ENCODE measurements at places on chromosomes 16 and 17. TPM values are rescaled to one million over a fixed set of nuclear protein-coding genes. Genes with fewer than 3 reads are reported as not detected.
A peak's percentile ranks its signal among the peaks of the same experiment; 100 is the strongest.

- H3K4me1 ChIP-seq, result no peaks in the 10 kb centered on the region
- peaks cover 16% of the 10 kb centered on the region for H3K36me3 ChIP-seq
- no peak overlapping the region for H3K27ac ChIP-seq
- DNase-seq, result no peak
- no peaks in the 10 kb centered on the region for H3K27me3 ChIP-seq
- H3K4me3 ChIP-seq, result no peak overlapping the region
These were observed 295.3 kb downstream of the SLC39A11 start for GRCh38 chr17:72797142-72797541.

GRCh38 chr16:46582313-46582712, 38.9 kb downstream of the SHCBP1 start:
- H3K36me3 ChIP-seq, result peaks cover 10% of the 10 kb centered on the region
- H3K27me3 ChIP-seq, result no peaks in the 10 kb centered on the region
- H3K27ac ChIP-seq, result no peak overlapping the region
- no peak for DNase-seq
- H3K4me3 ChIP-seq, result no peak overlapping the region

DNA sequence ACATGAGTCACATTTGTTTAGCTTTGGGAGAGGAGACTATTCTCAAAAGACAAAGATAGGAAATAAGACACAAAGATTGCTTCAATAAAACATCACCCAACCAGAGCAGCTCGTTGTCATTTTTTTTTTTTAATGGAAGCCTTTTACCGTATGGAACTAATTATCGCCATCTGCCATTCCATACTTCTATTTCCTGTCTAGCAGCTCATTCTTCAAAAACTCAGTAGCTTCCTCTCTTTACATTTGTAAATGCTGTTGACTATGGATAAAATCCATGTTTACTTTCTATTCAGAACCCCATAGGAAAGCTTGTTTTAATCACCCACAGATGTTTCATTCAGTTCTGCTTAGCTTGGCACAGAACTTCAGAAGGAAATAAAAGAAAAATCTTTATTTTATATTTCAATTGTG, 110.0 kb upstream of the PSMD7 start:
- H3K4me3 ChIP-seq, result no peak overlapping the region
- H3K27me3 ChIP-seq, result no peaks in the 10 kb centered on the region
- H3K27ac ChIP-seq, result no peak overlapping the region
- no peak for DNase-seq
- H3K36me3 ChIP-seq, result no peaks in the 10 kb centered on the region

DNA sequence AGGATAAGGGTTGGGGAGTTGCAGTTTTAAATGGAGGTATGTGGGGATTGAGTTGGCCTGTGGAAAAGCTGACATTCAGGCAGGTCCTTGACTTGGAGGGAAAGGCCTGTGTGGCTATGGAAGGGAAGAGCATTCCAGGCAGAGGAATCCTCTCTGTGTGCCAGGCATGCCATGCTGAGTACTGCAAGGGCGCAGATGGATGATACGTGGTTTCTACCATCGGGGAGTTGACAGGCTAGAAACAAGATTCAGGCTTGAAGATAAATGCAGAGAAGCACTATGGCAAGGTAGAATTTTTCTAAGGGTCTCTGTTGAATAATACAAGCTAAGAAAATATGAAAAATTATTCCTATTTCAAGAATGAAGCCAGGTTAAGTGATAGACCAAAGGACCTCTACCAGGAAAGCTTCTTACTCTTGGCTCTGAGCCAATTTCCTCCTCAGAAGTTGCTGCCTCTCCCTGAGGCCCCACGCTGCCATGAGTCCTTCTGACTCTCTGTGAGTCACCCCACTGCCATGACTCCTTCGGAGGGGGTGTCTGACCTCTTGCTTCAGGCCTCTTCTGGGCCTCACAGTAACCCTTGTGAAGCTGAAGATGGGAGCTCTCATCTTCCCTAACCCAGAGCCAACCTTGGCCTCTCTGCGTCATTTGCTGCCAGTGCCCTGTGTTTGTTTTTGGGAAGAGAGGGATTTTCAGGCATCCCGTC, 75.8 kb downstream of the WNT3 start:
- H3K4me1 ChIP-seq, result no peaks in the 10 kb centered on the region
- no peak overlapping the region for H3K4me3 ChIP-seq
- H3K36me3 ChIP-seq, result peaks cover 9% of the 10 kb centered on the region
- H3K27me3 ChIP-seq, result no peaks in the 10 kb centered on the region
- DNase-seq, result no peak

DNA sequence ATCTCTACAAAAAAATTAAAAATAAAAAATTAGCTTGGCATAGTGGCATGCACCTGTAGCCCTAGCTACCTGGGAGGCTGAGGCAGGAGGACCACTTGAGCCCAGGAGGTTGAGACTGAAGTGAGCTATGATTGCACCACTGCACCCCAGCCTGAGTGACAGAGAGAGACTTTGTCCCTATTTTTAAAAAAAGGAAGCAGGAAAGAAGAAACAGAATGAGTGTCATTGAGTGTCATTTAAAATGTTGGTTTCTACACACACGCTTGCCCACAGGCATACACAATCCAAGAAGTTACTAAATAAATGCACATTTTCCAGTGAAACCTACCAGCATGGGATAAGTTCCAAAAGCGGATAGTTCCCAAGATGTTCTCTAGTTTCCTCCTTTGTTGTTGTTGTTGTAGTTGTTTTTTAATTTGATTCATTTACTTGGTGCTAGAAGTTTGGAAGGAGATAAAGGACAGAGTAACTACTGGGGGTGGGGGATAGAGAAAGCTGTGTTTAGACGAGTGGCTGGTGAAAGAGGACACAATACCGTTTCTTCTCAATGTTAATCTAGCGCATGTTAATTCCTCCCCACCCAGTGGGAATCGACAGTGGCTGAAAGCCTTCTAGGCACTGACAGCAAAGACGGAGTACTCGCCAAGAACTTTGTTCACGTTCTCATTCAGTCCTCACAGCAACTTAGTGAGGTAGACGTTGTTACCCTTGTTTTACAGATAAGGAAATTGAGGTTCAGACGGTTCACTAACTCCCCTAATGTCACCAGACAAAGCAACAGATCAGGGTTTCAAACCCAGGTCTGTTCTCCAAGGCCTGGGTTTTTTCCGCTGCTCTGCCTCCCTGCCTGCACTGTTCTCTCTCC, 17.3 kb downstream of the MRPS23 start:
- H3K4me1 ChIP-seq, result peaks cover 12% of the 10 kb centered on the region
- H3K36me3 ChIP-seq, result no peaks in the 10 kb centered on the region
- H3K27me3 ChIP-seq, result no peaks in the 10 kb centered on the region
- H3K27ac ChIP-seq, result peak overlapping the region; percentile 34

DNA sequence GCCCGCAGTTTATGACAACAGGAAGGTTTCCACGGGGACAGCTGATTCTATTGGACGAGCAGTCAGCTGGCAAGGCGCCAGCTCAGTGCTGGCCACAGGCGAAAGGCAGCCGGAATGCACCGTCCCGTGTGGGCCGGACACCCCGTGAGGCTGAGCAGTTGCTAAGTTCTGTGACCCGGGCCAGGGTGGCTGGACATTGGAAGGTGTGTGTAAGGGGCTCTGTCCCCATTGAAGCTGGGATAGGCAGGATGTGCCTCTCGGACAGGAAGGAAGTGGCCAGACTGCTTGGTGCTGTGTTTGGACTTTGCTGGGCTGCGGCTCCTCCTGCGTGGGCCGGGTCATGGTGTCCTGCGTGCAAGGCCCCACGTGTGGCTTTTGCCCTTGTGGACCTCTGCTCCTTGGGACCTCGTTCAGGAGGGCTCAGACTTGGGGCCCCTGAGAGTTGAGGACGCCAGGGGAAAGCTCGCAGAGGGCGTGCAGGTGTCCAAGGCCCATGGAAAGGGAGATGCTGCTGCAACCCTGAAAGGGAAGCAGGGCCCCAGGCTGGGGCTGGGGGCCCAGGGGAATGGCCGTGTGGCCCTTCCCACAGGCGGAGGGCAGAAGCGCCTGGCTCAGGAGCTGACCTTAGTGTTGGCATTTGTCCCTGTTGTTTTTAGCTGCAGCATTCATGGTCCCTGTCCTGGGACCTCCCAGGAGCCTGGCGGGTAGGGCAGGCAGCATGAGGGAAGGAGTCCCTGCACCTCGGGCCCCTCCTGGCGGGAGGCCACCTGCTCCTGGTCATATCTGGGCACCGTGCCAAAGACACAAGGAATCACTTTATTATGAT, 10.0 kb downstream of the BAIAP2 start:
- peaks cover 84% of the 10 kb centered on the region for H3K4me1 ChIP-seq
- DNase-seq, result peak; percentile 94
- H3K36me3 ChIP-seq, result no peaks in the 10 kb centered on the region
- peak overlapping the region; percentile 8 for H3K4me3 ChIP-seq
- H3K27me3 ChIP-seq, result no peaks in the 10 kb centered on the region
- peak overlapping the region; percentile 55 for H3K27ac ChIP-seq

DNA sequence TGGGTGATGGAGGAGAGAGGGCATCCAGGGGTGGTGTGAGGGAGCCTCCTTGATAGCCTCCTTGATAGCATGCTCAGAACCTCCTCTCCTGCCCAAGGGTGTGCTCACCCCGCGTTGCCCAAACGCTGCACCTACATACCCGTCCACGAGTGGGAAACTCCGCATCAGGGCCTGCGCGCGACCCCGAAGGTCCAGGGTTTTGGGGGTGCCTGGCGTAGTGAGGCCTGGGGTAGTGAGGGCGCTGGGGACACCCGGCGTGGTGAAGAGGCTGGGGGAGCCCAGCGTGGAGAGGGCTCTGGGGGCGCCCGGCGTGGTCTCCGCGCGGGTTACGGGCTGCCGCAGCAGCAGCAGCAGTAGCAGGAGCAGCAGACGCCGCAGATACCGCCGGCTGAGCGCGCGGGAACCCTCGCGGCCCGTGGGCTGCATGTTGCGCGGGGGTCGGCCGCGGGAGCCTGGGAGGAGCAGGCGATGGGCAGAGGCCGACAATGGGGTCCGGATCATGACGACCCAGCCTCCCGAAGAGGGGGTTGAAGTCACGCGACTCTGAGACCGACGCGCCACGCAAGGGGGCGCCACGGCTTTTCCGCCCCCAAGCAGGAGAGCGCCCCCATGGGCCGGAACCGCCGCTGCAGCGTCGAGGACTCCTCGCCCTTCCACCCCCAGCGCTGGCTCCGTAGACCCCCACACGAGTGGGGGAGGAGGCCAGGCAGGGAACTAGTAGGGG, at the start of gene DPEP3:
Gene DPEP3, minus strand, starts transcription at position 545 of the 724 bp plus-strand sequence. Its CDS starts 119 bp downstream, at position 426.
- H3K36me3 ChIP-seq, result no peaks in the 10 kb centered on the region
- H3K27me3 ChIP-seq, result peaks cover 6% of the 10 kb centered on the region
- no peak within 1 kb of the TSS for H3K4me3 ChIP-seq
- no peak within 1 kb of the TSS for H3K27ac ChIP-seq
- DNase-seq, result no peak

DNA sequence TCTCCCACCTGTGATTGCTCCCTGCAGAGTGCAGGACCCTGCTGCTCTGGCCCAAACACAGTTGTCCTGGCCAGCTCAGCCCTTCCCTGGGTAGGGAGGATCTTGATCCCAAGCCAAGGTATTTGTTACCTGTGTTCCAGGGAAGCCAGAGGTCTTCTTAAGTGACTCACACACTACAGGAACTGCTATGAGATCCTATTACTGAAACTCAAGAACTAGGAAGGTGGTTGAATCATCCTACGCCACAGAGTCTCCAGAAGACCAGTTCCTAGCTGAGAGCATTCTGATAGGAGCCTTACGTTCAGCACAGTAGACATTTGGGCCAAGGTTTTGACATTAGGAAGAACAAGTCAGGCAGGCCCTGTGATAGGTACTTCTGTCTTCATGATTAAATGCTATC, 12.0 kb downstream of the CHST6 start:
- H3K4me3 ChIP-seq, result no peak overlapping the region
- no peak for DNase-seq
- H3K27me3 ChIP-seq, result no peaks in the 10 kb centered on the region
- no peaks in the 10 kb centered on the region for H3K36me3 ChIP-seq
- peaks cover 8% of the 10 kb centered on the region for H3K4me1 ChIP-seq

- no peak overlapping the region for H3K27ac ChIP-seq
- no peaks in the 10 kb centered on the region for H3K27me3 ChIP-seq
- DNase-seq, result no peak
- peaks cover 74% of the 10 kb centered on the region for H3K36me3 ChIP-seq
These were observed 18.2 kb downstream of the HEATR6 start for GRCh38 chr17:60060474-60060873.

- peaks cover 65% of the 10 kb centered on the region for H3K4me1 ChIP-seq
- no peaks in the 10 kb centered on the region for H3K27me3 ChIP-seq
- H3K4me3 ChIP-seq, result peak overlapping the region; percentile 88
- no peak overlapping the region for H3K27ac ChIP-seq
- DNase-seq, result no peak
These were observed 2.1 kb downstream of the CLTC start for GRCh38 chr17:59621771-59622170.

- no peaks in the 10 kb centered on the region for H3K27me3 ChIP-seq
- DNase-seq, result no peak
- no peak overlapping the region for H3K4me3 ChIP-seq
- no peak overlapping the region for H3K27ac ChIP-seq
- H3K4me1 ChIP-seq, result no peaks in the 10 kb centered on the region
- H3K36me3 ChIP-seq, result no peaks in the 10 kb centered on the region
These were observed 16.7 kb upstream of the MLKL start for GRCh38 chr16:74717367-74717766.

DNA sequence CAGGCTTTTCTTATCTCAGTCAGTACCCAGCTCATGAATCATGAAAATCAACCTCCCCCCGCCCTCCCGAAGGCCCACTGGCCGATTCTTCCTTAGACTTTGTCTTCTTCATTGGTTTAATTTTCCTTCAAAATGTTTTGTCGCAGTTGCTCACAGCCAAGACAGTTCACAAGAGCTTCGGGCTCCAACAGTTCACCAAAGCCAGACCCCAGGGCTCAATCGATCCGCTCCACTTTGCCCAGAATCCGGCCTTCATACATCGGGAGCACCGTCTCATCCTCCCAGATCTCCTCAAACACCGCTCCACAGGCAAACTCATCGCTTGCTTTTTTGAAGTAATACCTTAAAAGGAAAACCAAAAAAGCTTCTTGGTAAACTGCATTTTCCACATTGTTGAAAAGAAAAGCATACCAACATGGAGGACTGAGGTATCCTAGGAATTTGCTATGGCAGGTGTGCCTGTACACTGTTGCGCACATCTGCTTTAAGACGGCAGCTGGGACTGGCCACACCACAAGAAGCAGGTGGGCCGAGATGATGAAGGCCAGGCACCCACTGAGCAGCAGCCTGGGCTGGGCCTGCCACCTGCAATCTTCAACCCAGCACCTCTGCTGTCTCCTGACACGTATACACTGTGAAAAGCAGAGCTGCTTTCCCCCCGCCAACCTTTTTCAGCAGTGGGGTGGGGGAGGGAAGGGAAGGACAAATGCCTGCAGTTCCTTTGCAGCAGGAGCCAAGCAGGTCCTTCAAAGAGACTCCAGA, 31.5 kb downstream of the AXIN2 start:
- H3K4me3 ChIP-seq, result no peak overlapping the region
- H3K36me3 ChIP-seq, result peaks cover 60% of the 10 kb centered on the region
- no peaks in the 10 kb centered on the region for H3K27me3 ChIP-seq
- H3K27ac ChIP-seq, result no peak overlapping the region

WFIKKN1 gene
- total RNA-seq, result 12.6 TPM

SLC2A4 gene
- 19.4 TPM for total RNA-seq

BCAR1 gene
- 26.5 TPM for total RNA-seq

TMEM186 gene
- 3.9 TPM for total RNA-seq

GPR179 gene
- total RNA-seq, result not detected

All from suprapubic skin (tissue), 4 donors.